ENCODE measurements at places on chromosomes 5 and 9.

DNA sequence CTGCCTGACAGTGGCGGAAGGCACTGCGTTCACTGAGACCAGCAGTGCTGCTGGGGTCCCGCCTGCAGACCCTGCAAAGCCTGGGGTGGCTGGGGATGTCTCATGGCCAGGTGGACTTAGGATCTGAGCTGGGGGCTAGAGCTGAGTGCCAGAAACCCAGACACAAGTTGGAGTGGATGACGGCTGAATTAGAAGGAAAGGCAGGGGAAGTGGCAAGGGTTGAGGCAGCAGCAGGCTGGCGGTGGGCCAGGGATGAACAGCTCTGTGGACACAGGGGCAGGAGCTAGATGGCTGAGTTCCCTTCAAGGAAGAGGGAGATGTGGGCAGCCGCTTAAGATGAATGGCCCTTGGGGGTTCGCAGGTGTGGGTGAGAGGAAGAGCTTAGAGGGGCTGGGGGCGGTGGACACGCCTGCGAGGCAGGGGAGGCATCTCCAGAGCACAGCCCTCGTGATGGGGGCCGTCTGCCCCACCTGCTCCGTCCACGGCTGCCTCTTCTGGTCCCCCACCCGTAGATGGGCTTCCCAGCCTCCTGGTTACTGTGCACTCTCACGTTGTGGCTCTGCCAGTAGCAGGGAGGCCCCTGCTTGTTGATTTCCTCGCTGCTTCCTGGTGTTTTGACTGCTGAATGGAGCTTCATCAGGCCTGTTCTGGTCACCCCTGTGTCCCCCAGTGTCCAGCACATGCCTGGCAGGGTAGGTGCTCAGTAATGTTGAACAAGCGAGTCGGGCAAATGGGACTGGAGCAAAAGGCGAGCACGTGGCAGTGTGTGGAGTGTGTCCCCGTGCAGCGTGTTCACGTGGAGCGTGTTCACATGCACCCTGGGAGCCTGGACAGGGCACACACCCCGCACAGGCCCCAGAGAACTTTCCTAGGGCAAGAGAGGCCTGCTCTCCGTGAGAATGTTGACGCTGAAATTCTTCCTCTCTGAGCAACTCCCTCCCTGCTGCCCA is 168.2 kb downstream of the CACNA1B start:
- no peak for DNase-seq

- DNase-seq = no peak
Measured at GRCh38 chr9:134968823-134969090, 51.0 kb upstream of the FCN1 start.

GRCh38 chr5:29307478-29307877 is 1886.0 kb upstream of the CDH6 start:
- no peak for DNase-seq

DNA sequence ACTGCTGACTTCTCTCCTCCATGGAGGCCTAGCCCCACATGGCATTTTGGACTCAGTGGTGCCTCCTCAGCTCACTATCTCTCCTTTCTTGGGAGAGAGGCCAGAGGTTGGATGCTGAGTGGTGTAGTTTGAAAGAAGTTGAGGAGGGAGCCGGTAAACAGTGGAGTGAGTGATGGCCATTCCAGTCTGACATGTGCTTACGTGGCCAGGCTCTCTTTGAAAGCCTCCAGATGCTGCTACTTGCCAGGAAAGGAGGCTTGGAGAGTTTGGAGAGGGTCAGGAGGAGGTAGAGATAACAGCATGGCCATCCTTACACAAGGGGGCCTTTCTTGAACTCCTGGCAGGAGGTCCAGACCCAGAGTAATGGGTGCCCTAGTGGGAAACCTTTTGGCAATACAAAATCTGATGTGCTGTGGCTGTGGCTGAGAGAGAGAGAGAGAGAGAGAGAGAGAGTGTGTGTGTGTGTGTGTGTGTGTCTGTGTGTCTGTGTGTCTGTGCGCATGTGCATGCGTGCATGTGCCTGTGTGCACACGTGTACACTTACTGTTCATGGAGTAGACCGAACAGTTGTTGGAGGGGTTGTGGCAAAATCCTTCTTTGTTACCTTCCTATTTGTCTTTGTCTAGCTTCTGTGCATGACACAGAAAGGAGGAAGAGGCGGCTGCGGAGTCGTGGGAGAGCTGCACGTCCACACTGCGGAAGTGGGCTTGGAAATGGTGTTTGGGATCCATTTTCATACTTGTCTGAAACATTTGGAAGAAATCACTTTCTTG is 37.8 kb downstream of the RALGPS1 start:
- DNase-seq = no peak

DNA sequence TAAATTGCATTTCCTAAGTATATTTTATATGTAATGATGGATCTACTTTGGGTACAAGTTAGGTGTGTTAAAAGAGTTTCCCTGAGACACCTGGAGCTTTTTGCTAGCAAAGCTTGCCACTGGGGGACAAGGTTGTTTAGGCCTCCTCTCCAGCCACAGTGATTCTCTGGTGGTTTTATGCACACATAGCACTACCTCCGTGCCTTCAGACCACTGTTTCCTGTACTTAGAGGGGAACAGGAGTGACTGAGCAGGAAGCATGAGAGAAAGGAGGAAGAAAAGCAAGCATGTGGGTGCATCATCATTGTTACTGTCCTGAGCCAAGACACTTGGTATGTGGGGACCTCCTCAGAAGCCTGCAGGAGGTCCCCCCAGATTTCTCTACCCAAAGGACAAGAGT is 272.1 kb downstream of the RASEF start:
- DNase-seq = no peak

GRCh38 chr5:172505845-172506244 is 51.5 kb upstream of the SH3PXD2B start:
- no peak for DNase-seq

DNA sequence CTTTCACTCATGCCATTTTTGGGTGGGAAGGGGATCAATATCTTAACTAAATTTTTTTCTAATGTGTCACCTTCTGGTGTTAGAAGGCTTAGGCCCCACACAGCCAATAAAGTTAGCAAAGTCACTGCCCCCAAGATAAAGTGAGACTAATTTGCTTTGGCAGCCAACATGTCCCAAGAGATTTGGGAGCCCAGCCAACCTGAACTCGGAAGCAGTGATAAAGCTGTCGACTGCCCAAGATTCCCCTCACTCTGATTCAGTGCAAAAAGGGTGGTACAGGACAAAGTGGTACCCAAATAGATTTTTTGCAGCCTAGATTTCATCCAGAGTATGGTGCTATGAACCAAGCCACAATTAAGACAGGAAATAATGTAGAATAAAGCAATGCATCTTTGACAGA is 572.5 kb upstream of the ARRDC3 start:
- no peak for DNase-seq

- no peak for DNase-seq
Measured at GRCh38 chr5:172505403-172505759, 51.1 kb upstream of the SH3PXD2B start.

- DNase-seq = no peak
Measured at GRCh38 chr5:151144922-151145321, 12.7 kb downstream of the ANXA6 start.

DNA sequence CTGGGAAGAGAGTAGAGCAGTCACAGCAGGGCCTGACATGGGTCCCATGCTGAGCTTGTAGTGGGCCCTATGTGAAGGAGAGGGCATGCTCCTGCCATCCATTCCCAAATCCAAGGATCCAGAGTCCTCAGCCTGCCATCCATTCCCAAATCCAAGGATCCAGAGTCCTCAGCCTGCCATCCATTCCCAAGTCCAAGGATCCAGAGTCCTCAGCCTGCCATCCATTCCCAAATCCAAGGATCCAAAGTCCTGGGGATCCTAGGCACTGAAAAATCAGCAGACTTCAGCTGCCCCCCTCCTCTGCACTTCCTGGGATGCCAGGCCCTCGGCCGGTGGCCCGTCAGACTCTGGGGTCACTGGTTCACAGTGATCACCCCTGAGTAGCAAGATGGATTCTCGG is 33.6 kb downstream of the THBS4 start:
- DNase-seq = no peak

DNA sequence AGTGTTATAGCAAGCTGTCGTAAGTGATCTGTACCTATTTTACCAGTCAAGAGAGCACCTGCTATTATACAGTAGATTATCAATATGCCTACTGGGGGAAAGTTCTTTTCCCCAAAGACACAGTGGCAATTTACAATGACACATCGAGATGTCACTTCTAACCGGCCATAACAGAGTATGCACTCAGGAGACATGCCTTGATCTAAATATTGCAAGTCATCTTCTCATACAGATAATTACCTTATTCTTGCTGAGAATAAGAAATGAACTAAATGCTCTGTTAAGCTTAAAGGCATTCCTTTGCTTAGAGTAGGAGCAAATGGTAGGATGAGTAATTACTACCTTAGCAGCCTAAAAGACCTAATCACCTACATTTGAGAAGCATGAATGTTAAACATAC is 71.6 kb downstream of the PKD2L2 start:
- DNase-seq = no peak

DNA sequence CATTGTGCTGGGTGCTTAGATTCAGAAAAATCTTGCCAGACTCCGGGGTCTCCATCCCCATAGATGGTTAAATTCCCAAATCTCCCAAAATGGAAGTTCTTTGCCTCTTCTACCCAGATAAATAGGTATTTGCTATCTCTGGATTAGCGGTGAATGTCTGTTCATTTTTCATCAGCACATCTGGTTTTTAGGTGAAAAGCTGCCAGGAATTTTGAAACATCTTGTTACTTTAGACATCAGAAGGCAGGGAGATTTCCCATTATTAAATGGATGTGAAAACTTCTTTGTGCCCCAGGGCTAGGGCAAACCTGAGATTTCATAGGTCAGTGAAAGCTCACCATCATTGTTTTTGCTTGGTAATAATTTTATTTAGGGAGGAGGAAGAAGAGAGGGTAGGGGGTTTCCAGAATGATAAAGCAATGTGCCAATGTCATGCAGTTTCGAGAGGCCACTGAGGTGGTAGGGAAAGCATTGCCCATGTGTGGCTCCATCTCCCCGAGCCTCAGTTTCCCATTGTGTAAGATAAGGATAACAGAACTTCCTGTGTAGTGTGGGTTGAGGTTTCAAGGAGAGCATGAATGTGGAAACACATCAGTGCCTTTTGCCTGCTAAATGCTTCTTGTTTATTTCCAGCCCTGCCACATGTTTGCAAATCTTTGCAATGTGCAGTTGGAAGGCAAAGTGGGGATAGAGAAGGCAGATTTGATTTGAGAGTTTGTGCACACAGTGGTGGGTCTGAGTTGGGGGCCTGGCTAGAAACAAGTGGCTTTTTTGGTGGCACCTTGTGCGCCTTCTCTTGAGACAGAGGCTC is 147.2 kb upstream of the KLF4 start:
- no peak for DNase-seq

- DNase-seq = no peak
Measured at GRCh38 chr9:126126807-126127206, 199.8 kb upstream of the MVB12B start.

- no peak for DNase-seq
Measured at GRCh38 chr9:123656565-123656964, 273.4 kb downstream of the DENND1A start.

- DNase-seq = no peak
Measured at GRCh38 chr5:90173299-90174030, 236.1 kb downstream of the CETN3 start.

DNA sequence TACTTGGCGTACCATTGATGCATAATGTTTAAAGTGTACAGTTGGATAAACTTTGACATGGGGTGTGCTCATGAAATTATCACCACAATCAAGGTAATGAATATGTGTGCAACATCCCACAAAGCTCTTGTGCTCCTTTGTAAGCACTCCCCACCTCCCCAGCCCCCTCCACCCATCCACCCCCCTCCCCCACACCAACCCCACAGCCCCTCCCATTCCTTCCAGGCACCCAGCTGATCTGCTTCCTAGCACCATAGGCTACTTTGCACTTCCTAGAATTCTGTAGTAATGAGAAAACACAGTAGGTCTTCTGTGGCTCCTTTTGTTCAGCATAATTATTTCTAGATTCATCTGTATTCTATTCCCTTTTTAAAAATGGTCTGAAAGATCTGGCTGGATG is 24.5 kb downstream of the FGD3 start:
- no peak for DNase-seq

GRCh38 chr9:112396416-112396815 is 16.5 kb downstream of the HSDL2 start:
- DNase-seq = no peak

GRCh38 chr5:72723581-72723980 is 92.9 kb upstream of the TNPO1 start:
- no peak for DNase-seq

GRCh38 chr5:44862808-44863207 is 54.1 kb downstream of the MRPS30 start:
- no peak for DNase-seq

DNA sequence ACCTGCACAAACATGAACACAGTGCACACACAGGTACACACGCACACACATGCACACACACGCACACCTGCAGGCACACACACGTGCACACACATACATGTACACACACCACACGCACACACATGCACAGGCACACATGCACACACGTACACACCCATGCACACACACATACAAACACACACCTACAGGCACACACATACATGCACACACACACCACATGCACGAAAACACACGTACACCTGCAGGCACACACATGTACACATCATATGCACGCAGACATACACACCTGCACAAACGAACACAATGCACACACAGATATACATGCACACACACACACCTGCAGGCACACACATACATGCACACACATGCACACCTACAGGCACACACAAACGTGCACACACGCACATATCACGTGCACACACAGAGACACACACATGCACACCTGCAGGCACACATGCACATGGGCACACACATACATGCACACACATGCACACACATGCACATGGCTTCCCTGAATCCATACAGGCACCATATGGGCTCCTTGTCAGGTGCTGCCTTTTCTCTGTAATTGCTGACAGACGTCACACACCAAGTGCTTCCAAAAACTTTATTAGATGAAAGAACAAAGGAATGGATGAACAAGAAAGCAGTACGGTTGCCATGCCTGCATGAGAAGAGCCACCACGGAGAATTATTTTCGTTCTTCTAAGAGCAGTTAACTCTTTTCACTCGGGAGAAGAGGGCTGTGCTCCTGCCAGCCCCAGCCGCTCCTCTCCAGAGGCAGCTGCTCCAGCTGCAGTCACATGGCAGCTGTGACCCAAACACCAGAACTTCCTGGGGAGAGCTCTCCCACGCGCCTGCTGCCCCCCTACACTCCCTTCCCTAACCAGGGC is 57.2 kb downstream of the EXD3 start:
- no peak for DNase-seq

- no peak for DNase-seq
Measured at GRCh38 chr9:137354845-137355760, 53.0 kb upstream of the NRARP start.

DNA sequence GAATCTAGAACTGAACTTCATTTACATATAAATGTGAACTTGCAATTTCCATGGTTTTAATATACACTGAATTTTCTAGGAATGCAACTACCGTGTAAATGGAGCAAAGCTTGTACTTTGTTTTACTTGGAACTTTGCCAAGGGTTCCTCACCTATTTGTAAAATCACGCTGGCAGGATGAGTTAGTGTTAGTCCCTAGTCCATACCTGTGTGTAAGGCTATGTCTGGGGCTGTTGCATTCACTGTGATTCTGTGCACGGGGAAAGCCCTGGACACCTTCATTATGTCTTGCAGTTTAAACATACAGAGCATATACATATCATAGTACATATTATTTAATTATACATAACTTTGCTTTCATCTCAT is 119.9 kb downstream of the PAX5 start:
- no peak for DNase-seq
